Activated CD8-positive, alpha-beta memory T cell treated with anti-CD3 and anti-CD28 coated beads for 48 hours (primary cell): ENCODE measurements at places on chromosomes 12 and 14.

- no peak for DNase-seq
Observed at GRCh38 chr12:162467-163307, 51.3 kb downstream of the SLC6A12 start.

GRCh38 chr14:101963052-101963451 lies 1.3 kb upstream of the DYNC1H1 start:
- no peak for DNase-seq

DNA sequence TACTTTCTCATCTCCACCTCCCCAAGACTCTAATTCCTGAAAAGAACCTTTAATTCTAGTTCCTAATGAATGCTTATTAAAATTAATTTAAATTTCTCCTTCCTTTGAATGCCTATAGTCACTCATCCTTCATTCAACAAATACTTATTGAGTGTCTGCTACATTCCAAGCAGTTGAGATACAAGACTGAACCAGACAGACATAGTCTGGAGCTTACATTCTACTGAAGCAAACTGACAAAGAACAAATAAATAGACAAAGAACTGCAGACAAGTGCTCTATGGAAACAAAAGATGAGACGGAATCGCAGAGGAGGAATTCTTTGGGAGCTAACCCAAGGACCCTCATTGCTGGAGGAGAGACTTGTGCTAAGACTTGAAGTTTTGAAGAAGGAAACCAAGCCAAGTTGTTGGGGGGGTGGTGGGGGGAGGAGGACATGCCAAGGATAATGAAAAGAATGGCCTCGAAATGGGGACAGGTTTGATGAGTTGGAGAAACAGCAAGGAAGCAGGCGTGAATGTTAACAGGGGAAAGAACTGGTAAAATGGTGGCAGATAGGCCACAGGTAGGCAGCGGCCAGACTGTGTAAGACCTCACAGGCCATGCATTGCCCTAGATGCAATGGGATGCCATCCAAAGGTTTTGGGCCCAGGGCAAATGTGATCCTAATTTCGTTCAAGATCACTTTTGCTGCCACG lies 9.7 kb upstream of the TDG start:
- no peak for DNase-seq

DNA sequence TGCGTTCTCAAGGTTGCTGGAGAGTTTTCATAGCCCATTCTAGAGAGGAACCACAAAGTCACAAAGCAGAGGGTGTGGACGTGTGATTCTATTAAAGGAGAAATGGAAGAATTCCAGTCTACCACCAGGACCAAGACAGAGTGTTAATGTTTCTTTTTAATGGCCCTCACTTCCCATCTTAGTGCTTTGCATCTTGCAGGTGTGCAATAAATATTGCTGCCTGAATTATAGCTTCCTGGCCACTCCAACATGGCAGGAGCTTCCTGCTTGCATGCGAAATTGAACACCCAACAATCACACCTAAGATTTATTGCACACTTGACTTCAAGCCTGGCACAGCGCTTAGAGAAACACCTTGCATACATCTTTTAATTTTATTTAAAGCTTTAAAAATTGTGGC lies 22.4 kb upstream of the PPP1CC start:
- no peak for DNase-seq

GRCh38 chr14:75254901-75255584 lies 23.6 kb upstream of the FOS start:
- DNase-seq: no peak

DNA sequence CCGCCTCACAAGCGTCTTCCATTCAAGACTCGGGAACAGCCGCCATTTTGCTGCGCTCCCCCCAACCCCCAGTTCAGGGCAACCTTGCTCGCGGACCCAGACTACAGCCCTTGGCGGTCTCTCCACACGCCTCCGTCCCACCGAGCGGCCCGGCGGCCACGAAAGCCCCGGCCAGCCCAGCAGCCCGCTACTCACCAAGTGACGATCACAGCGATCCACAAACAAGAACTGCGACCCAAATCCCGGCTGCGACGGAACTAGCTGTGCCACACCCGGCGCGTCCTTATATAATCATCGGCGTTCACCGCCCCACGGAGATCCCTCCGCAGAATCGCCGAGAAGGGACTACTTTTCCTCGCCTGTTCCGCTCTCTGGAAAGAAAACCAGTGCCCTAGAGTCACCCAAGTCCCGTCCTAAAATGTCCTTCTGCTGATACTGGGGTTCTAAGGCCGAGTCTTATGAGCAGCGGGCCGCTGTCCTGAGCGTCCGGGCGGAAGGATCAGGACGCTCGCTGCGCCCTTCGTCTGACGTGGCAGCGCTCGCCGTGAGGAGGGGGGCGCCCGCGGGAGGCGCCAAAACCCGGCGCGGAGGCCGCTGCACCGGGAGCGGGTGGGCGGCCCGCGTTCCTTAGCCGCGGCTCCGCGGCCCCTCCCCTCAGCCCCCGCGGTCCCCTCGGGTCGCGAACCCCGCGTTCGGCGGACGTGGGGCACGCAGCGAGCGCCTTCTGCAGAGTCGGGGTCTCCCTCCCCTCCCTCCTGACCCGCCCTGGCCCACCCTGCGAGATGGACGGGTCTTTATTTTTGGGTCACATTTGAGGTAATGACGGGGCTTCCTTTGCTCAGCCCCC lies at the start of gene UBC:
TSS of gene UBC (minus strand) at position 259 of the 847 bp plus-strand sequence. CDS start 879 bp downstream, outside the sequence.
- DNase-seq: peak; percentile 94

- DNase-seq: no peak
Observed at GRCh38 chr12:96041181-96041580, 5.8 kb upstream of the LTA4H start.

- DNase-seq: no peak
Observed at GRCh38 chr12:13580206-13580605, 383.7 kb downstream of the EMP1 start.

- DNase-seq: no peak
Observed at GRCh38 chr12:69435644-69436043, 34.5 kb upstream of the FRS2 start.

- peak; percentile 25 for DNase-seq
Observed at GRCh38 chr12:46523863-46524770, 151.5 kb upstream of the SLC38A2 start.

GRCh38 chr14:72499746-72500145 lies 394.2 kb downstream of the DPF3 start:
- DNase-seq: no peak

- DNase-seq: no peak
Observed at GRCh38 chr14:95432144-95433093, 84.0 kb downstream of the SYNE3 start.

DNA sequence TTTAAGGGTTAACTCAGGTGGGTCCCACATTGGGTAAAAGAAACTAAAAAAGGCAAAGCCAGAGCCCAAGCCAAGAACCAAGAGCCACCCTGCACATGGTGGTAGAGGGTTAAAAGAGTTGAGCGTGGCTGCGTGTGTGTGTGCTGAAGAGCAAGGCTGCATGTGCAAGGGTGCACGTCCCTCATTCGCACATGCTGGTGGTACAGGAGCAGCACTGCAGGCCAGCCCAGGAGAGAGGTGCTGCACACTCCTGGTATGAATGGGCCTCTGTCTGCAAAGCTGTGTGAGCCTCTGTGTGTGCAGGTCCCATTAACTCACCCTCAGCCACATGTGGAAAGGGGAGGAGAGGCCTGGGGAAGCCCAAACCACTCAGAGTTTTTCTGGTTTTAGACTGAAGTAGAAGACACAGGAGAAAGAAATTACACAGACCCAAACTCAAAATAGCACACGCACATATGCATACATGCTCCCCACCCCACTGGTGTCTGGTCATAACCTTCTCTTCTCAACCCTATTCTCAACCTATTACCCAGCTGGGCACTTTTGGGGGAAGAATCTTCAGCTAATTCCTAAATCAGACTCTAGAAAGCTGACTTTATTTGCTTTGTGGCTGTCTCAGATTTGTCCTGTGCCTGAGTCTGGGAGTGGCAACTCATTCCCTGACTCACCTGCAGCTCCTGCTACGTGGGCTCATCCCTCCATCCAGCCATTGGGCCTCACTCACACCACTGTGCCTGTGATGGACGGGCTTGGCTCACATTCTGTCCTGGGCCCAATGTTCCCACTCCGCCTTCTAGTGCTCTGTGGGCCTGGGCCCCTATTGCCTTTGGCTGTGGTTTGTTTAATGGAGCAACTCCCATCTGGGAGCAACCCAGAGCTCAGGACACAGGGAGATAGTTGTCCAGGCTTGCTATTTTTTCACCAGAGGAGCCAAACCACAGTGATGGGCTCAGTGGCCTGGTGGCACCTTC lies 30.8 kb upstream of the COL2A1 start:
- DNase-seq: no peak

GRCh38 chr14:33979613-33980276 lies 28.9 kb upstream of the EGLN3 start:
- DNase-seq: no peak

- no peak for DNase-seq
Observed at GRCh38 chr14:91516663-91517388, 6.7 kb upstream of the PPP4R3A start.

- DNase-seq: no peak
Observed at GRCh38 chr14:80364274-80364673, 153.0 kb upstream of the DIO2 start.

GRCh38 chr12:57583008-57583831 lies 7.8 kb upstream of the PIP4K2C start:
- no peak for DNase-seq

DNA sequence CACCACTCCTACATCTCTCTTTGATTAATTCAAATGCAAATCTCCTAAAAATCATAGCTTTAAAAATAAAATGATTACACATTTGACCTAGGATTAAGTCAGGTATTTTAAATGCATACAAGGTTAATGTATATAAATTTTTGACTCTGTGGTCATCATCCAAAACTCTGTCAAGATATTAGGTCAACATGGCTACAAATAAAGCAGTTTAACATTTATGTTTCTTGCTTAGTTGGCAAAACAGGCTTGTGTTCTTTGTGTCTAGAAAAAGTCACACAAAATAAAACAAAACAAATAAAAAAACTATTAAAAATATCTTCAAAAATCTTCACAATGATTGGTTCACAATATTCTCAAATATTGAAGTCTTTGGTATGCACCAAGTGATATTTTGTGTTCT lies 473.2 kb downstream of the LRFN5 start:
- DNase-seq: no peak

- DNase-seq: no peak
Observed at GRCh38 chr12:77968021-77968420, 137.3 kb downstream of the NAV3 start.

GRCh38 chr14:31582836-31583452 lies 21.7 kb downstream of the NUBPL start:
- no peak for DNase-seq

GRCh38 chr12:97131220-97131981 lies 224.3 kb downstream of the NEDD1 start:
- no peak for DNase-seq

DNA sequence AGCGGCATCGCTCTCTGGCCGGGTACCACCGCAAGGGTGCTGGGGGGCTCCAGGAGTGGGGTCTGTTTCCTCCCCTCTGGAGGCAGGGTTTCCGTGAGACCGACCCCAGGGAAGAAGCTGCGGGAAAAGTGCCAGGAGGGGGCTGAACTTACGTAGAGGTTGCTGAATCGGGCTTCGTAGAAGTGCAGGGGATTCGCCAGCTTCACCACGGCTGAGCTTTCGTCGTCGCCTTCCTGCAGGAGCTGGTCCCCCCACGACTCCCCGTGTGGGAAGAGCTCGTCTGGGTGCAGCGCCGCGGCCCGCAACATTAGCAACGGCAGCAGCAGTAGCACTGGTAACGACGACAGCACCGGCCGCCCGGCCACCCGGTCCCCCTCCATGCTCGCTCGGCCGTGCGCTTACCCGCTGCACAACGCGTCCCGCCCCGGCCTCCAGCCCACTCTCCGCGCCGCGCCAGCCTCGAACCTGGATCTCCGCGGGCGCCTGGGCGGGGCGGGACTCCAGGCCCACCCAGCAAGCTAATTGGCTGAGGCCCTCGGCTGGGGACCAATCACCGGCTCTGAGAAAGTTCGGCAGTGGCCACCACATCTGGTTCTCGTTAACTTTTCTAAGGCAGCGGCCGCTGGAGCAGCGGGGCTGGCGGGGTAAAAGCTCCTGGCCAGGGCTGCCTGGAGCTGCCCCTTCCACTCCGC lies at the start of gene NID2:
TSS of gene NID2 (minus strand) at position 445 of the 692 bp plus-strand sequence. CDS start at position 380, 65 bp downstream.
- DNase-seq: peak; percentile 16

DNA sequence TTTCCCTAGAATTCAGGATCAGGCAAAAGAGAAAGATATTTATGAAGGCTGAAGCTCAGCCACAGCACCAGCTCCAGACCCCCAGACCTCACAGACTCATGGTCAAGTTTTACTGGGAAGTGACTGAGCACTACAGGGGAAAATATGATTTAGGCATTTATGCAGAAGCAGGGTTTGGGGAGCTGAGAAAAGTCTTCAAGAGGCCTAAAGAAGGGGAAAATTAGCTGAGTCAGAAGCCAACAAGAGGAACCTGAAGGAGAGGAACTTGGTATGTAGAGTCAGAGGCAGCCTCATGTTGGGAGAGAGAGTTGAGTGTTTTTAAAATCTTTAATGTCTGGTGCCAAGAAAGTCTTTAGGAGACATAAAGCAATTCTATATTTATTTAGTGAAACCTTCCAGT lies 63.0 kb downstream of the FOS start:
- no peak for DNase-seq
